Cerebellar nuclear complex (tissue), 1 donor: ENCODE measurements at places on chromosomes 1 and 21.

- no peak for DNase-seq
Measured at GRCh38 chr1:190259424-190259823, 218.2 kb downstream of the BRINP3 start.

GRCh38 chr1:208977638-208978256 lies 605.8 kb upstream of the CAMK1G start:
- no peak for DNase-seq

GRCh38 chr1:6103854-6104530 lies 58.3 kb downstream of the KCNAB2 start:
- no peak for DNase-seq

- DNase-seq: no peak
Measured at GRCh38 chr1:21868482-21868881, 56.4 kb downstream of the LDLRAD2 start.

- no peak for DNase-seq
Measured at GRCh38 chr1:41368801-41369200, 7.6 kb downstream of the FOXO6 start.

- DNase-seq: no peak
Measured at GRCh38 chr1:226525750-226526149, 22.8 kb upstream of the STUM start.

DNA sequence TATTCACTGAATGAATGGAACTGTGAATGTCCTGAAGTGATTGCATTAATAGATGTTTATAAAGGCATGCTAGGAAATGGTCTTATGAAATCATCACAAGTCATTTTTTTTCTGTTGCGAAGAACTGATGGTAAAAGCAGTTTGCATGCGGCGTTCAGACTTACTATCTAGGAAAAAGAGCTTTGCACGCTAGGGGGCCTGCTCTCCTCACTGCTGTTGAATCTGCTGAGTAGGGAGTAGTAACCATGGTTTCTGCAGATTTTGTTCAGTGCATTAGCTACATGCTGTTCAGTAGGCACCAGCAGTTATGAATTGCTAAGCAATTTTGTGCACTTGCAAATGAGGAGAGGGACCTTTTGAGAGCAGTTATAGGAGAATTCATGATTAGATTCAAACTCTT lies 57.9 kb downstream of the CENPF start:
- DNase-seq: no peak

DNA sequence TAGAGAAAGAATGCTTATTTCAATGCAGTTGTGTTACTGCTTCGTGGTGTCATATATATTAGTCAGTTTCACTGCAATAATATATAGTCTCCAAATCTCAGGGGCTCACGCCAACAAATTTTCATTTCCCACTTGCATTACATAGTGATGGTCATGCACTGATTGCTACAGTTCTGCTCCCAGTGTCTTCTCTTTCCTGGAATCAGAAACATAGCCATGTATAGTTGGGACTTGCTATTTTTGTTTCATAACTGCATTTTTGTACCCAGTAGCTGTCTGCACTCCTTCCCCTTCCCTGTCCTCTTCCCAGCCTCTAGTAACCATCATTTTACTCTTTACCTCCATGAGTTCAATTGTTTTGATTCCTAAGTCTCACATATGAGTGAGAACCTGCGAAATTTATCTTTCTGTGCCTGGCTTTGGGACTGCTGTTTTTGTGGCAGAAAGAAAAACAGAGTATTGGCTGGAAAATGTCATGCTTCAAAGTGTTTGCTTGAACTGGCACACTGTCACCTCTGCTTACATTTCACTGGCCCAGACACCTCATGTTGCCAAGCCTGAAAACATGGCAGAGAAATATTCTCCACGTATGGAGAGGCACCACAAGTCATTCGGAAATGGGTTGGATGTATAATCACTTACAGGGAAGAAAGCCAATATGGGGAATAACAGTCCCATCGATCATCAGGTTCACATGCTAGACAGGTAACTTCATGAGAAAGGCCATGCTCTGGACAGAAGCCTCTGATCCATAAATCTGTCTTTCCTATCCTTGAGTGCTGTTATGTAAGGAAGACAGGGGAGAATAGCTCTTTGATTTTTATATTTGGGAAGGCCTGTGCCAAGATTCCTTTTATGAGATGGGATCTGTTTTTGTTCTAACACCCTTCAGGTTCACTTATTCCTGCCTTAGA lies 60.4 kb upstream of the BACH1 start:
- DNase-seq: no peak

DNA sequence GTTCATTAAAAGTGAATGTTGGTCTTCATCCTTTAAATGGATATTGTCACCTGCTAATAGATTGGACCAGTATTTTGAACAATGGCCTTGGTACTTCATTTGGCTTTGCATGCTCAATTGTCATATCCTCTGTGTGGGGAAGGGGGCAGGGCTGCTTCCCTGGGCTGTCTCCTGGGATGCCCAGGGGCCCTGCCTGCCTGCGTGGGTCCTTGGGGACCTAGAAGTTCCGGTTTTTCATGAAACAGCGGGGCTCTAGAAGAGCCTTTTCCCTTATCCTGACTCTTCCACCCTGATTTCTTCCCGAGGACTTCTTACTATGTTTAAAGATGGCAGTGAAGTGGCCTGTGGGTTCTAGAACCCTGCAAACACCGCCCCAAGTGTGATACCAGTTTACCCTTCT lies 97.5 kb downstream of the DISC1 start:
- DNase-seq: no peak

GRCh38 chr1:31523012-31523411 lies 53.3 kb upstream of the TINAGL1 start:
- DNase-seq: no peak

DNA sequence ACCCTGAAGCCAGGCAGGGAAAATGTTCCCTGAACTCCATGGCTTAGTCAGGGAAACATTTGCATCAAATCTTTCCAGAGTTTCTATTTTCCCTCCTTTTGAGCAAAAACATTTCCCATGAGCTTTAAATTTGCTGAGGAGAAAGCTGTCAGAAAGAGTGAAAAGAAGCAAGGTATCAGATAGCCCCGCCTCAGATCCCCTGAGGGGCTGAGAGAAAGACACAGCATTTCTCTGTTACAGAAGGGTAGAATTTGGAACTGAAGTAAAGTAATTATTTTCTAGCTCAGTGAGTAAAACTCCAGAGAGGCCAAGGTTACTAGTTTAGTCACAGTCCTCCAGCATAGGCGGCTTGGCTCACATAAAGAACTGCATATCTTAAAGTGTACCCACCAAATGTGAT lies 10.6 kb downstream of the FMO1 start:
- DNase-seq: no peak

DNA sequence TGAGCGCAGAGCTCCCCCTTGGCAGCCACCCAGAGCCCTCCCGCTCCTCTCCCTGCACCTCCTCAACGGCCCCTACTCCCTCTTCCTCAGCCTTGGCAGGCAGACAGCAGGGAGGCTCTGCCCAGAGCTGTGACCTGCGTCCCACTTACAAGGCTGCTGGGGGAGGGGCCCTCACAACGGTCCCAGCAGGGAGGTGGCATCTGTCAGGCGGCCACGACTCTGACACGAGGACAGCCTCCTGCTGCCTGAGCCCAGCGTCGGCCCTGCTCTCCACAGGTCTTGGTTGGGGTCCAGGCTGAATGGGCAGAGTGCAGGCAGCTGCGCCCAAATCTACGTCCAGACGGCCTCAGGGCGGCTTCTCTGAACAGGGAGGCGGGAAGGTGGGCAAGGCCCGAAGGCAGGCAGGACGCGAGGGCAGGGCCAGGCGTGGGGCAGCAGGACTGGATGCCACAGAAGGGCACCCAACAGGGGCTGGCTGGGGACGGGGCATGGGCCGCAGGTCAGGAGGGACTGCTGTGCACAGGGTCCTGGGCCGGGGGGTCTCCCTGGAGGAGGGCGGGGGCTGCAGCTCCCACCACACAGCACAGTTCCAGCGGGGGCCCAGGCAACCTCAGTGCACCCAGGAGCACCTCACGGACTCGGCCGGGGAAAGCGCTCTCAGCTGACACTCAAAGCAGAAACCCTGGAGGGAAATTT lies 7.5 kb downstream of the SLC19A1 start:
- no peak for DNase-seq

- DNase-seq: no peak
Measured at GRCh38 chr21:32412162-32413014, at the start of gene EVA1C. EVA1C (plus strand) TSS chr21:32412706; CDS start chr21:32412854, 148 bp downstream.

DNA sequence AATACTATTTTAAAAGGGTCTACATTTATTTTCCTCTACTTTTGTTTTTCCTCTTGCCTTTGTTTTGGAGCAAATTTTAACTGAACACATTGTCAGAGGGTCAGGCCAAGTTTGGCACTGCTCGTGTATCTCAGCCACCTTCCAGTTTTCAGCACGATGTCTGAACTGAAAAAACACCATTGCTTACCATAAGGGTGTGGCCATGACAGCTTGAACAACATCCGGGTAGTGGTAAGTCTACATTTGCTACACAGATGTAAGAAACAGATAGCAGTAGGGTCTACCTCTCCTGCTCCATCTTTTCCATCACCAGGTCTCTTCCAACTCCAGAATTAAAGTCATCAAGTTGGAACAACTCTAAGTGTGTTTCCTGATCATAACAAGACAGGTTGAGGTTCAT lies 4.2 kb downstream of the HIVEP3 start:
- no peak for DNase-seq

GRCh38 chr1:63921359-63921758 lies 147.5 kb downstream of the ROR1 start:
- DNase-seq: no peak

GRCh38 chr21:26945916-26946675 lies 20.8 kb downstream of the ADAMTS5 start:
- no peak for DNase-seq

GRCh38 chr1:32825181-32825580 lies 7.7 kb downstream of the S100PBP start:
- DNase-seq: no peak

- DNase-seq: no peak
Measured at GRCh38 chr1:40921522-40921921, 58.0 kb upstream of the CTPS1 start.

GRCh38 chr1:86991549-86992186 lies 77.2 kb downstream of the HS2ST1 start:
- DNase-seq: no peak

- no peak for DNase-seq
Measured at GRCh38 chr21:33789697-33790096, 125.9 kb downstream of the ATP5PO start.

DNA sequence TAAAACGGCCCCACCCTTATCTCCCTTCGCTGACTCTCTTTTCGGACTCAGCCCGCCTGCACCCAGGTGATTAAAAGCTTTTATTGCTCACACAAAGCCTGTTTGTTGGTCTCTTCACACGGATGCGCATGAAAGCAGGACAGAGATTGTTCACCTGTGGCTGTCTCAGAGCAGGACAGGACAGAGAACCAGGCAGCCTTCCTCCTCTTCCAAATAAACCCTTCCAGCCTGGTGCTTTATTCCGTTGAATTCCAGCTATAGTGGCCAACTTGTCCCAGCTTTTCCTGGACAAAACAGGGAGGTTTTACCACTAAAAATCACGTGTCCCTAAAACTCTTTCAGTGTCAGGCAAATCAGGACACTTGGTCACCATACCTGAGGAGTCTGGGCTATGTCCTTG lies 9.5 kb upstream of the DMRTB1 start:
- DNase-seq: no peak

DNA sequence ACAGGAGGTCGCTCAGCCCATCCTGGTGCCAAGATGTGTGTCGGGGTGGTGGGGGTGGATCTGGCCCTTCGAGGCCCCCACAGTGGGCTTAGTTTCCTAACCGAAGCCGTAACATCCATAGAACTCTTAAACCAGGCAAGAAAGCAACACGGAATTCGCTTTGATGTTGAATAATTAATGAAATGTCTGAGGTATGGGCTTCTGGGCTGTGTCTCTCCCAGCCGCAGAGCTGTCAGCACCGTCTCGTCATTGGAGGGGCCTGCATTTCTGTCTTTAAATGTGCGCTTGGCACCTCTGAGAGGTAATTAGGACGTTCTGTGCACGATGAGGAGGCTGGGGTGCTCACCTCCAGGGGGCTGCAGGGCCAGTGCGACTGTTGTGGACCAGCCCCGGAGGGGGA lies 13.3 kb upstream of the PLCH2 start:
- DNase-seq: no peak

DNA sequence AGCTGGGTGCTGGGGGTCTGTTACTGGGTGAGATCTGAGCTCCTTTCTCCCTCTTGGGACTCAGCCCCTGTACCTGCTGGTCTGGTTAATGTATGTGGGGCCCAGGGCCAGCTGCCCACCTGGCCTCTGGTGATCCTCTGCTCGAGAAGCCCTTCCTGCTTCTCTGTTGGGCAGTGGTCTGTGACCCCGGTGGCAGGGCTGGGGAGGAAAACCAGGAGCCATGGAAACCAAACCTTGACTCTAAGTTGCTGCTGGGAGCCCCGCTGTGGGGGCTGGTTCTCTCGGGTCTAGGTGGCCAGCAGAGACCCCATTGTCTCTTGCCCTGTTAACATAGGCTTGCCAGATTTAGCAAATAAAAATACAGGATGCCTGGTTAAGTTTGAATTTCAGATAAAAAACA lies 1.3 kb downstream of the PADI1 start:
- DNase-seq: no peak

- DNase-seq: no peak
Measured at GRCh38 chr1:47664356-47664755, 226.5 kb downstream of the FOXD2 start.

GRCh38 chr1:38015978-38016725 lies 3.6 kb downstream of the UTP11 start:
- DNase-seq: no peak

- no peak for DNase-seq
Measured at GRCh38 chr1:46070164-46070814, 62.1 kb downstream of the PIK3R3 start.

- no peak for DNase-seq
Measured at GRCh38 chr1:106785176-106785575, 271.3 kb upstream of the PRMT6 start.

DNA sequence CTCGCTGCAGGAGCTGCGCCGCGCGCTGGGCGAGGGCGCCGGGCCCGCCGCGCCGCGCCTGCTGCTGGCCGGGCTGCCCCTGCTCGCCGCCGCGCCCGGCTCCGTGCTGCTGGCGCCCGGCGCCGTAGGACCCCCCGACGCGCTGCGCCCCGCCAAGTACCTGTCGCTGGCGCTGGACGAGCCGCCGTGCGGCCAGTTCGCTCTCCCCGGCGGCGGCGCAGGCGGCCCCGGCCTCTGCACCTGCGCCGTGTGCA lies 730 bp downstream of the OLIG1 start:
- no peak for DNase-seq

GRCh38 chr1:43444836-43445235 lies 8.9 kb downstream of the HYI start:
- DNase-seq: no peak

DNA sequence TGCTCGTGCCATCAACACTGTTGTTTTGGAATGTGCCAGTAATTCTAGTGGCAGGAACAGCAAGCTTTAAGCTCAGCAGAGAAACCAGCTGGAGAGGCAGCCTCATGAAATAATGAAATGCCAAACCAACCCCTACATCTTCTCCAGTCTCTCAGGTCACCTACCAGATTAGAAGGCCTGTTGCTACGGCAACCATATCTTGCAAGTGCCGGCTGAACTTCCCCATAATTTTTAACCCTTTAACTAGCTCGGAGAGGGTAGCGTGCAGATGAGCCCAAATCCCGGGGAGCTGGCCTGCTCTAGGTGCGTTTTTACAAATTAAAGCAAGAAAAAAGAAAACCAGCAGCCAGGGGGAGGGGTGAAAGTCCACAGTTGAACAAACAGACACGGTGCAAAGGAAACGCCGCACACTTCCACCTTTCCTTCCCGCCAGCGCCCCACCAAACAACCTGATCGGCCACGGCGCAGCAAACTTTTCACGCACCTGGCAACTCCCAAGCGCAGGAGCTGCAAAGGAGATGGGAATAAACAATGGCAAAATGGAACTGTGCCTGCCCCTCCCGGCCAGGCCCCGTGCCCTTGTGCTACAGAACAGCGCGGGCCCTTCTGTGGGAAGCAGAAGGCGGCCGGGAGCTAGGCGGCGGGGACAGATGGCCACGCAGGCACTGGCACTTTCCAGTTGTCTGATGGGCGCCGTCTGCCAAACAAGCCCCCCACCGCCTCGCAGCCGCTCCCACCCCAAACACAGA lies 50.1 kb downstream of the SSBP3 start:
- peak; percentile 78 for DNase-seq
